Stimulated activated CD8-positive, alpha-beta memory T cell treated with anti-CD3 and anti-CD28 coated beads, Interleukin-7, amount 100 ng/mL, for 48 hours (primary cell): ENCODE measurements at places on chromosomes 6 and 20.

GRCh38 chr6:9984607-9985006, 430.3 kb downstream of the TFAP2A start:
- no peak for DNase-seq

DNA sequence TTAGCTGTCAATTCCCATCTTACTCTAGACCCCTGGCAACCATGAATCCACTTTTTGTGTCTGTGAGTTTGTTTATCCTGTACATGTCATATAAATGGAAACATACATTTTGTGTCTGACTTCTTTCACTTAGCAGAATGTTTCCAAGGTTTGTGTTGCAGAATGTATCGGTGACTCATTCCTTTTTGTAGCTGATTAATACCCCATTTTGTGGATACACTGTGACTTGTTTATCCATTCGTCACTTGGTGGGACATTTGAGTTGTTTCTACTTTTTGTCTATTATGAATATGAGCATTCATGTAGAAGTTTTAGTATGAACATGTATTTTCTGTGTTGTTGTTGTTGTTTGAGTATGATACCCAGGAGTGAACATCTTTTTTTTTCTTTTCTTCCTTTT, 21.4 kb downstream of the CDYL start:
- DNase-seq: no peak

DNA sequence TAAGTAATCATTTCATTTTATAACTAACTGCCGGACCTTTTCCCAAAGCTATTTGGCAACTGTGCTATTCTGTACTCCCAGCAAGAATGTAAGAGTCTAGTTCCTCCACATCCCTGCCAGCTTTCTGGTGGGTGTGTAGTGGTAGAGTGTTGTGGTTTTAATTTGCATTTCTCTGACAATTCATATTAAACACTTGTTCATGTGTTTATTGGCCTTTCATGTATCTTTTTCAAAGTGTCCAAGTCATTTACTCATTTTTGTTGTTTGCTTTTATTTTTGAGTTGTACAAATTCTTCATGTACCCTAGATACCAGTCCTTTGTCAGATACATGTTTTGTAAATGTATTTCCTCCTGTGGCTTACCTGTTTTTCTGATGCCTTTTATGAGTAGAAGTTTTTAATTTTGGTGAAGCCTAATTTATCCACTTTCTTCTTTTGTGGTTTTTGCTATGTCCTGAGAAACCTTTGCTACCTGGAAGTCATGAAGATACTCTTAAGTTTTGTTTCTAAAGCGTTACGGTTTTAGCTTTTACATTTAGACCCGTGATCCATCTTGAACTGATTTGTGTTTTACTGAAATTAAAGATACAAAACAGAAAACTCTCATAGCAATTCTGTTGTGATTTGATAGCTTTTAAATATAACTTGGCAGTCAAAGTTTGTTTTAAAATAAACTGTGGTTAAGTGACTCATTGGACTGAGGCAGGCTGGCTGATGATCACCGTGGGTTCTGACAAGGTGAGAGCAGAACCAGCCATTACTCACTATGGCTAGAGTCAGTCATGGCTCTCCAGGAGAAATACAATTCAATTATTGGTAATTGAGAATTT, 8.0 kb downstream of the MYLIP start:
- no peak for DNase-seq

- no peak for DNase-seq
Measured at GRCh38 chr20:61742097-61742825, 323.4 kb downstream of the TAF4 start.

GRCh38 chr6:35327349-35328027, 14.9 kb upstream of the PPARD start:
- DNase-seq: peak; percentile 65

DNA sequence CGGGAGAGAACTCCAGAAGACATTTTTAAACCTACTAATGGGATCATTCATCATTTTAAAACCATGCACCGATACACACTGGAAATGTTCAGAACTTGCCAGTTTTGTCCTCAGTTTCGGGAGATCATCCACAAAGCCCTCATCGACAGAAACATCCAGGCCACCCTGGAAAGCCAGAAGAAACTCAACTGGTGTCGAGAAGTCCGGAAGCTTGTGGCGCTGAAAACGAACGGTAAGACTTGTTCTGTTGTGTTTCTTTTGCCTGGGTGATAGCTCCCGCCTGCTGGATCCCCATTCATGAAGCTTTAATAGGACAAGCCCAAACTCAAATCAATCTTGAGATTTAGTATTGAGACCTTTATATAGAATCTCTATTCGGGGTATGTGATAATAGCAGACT, 4.2 kb downstream of the TNFAIP3 start:
- DNase-seq: no peak

DNA sequence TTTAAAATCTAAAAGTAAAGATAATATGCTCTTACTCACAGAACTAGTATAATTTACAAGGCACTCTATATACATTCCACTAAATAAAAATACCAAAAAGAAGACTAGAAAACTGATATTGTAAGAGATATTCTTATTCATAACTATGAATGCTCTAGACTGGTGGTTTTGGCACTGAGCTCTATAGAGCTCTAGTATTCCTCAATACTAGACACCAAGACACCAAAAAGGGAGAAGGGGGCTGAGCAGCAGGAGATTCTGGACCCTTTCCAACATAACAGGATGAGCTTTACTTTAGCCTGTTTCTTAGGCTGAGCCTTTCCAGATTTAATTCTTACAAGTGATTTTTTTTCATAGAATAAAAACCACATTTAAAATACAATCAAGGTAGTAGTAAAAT, 173.6 kb downstream of the COL21A1 start:
- no peak for DNase-seq

- DNase-seq: no peak
Measured at GRCh38 chr6:47687432-47687831, 10.9 kb upstream of the ADGRF4 start.

DNA sequence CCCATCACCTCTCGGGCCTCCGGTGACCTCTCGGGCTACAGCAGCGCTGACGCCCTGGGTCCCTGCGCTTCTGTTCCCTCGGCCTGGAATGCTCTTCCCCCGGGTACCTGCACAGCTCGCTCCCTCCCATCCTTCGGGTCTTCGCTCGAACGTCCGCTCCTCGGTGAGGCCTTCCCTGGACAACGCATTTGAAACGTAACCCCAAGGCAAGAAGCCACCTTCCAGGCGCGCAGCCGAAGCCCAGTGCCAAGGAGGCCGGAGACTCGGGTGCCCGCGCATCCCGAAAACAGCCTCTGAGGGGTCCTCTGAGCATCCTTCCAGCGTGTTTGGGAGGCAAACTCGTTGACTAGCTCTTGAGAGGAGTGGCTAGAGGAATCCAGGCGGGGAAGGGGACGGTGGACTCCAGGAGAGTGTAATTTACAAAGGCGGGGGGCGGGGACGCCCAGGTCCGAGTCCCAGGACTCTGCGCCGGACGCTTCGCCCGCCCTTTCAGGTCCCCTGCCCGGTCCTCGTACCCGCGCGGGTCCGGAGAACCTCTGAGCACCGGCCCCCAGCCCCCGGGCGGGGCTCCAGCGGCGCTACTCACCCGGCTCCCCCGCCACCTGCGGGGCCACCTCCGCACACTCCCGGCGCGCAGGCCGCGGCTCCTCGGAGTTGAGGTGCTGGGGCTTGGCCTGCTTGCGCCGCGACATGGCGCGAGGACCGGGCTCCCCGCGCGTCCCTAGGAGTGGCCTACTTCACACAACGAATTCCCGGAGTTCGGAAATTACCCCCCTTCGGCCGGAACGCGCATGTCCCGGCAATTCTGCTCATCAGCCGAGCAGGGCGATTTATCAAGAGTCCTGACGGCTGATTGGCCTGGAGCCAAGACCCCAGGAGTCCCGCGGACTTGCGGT, 86.8 kb downstream of the ZFP64 start:
- DNase-seq: no peak

DNA sequence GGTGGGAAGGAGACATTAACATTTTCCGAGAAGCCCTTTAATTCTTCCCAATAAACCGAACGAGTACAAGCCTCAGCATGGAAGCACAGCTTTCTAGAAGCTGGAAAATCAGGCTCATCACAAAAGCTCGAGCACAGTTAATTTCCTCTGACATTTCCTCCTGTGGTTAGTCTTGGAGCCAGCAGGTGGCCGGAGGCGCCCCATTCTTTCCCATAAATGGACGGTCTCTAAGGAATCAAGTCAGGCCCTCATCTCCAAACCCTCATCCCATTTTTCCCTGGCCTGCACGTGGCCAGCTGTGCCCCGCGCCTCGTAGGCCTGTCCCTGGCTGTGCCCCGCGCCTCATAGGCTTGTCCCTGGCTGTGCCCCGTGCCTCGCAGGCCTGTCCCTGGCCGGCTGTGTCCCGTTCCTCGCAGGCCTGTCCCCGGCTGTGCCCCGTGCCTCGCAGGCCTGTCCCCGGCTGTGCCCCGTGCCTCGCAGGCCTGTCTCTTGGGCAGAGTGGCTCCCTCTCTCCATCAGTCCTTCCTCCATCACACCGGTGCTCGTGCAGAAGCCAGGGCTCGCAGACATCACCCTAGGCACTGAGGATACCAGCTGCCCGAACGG, 19.7 kb upstream of the NTSR1 start:
- no peak for DNase-seq

GRCh38 chr6:44676826-44677433, 289.4 kb downstream of the CDC5L start:
- no peak for DNase-seq

GRCh38 chr6:51562198-51562597, 525.2 kb downstream of the PKHD1 start:
- DNase-seq: no peak

DNA sequence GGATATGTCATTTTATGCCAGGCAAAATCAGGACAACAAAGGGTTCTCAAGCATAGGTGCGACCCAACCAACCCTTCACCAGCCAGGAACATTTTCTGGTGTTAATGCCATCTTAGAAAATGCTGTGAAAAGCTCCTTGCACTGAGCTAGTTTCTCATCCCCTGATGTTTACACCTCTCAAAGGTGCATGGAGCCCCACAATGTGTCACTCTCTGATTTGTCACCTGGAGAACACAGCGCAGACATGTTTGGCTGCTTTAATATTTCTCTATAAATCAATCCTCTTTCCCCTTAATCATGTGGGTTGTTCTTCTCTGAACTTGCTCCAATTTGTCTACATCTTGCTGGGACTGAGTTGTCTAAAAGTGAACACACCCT, 244.3 kb downstream of the TSHZ2 start:
- DNase-seq: no peak

DNA sequence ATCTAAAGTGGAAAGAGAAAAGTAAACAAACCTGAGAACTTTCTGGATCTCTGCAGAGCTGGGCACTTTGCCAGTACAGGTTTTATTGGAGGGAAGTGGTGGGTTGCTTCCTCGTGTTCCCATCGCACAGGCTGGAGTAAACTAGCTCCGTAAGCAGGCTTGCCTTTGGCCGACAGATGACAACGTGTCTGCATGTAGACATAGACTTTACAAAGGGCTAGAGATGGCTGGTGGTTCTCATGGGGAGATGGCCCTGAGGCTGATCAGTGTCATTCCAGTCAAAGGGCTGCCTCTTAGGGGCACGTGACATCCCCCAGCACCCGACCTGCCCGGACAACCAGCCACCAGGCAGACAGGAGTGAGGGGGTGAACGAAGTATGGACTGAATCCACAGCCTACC, 98.8 kb downstream of the YTHDF1 start:
- DNase-seq: no peak

- no peak for DNase-seq
Measured at GRCh38 chr6:42450477-42451332, 1.0 kb downstream of the TRERF1 start.

DNA sequence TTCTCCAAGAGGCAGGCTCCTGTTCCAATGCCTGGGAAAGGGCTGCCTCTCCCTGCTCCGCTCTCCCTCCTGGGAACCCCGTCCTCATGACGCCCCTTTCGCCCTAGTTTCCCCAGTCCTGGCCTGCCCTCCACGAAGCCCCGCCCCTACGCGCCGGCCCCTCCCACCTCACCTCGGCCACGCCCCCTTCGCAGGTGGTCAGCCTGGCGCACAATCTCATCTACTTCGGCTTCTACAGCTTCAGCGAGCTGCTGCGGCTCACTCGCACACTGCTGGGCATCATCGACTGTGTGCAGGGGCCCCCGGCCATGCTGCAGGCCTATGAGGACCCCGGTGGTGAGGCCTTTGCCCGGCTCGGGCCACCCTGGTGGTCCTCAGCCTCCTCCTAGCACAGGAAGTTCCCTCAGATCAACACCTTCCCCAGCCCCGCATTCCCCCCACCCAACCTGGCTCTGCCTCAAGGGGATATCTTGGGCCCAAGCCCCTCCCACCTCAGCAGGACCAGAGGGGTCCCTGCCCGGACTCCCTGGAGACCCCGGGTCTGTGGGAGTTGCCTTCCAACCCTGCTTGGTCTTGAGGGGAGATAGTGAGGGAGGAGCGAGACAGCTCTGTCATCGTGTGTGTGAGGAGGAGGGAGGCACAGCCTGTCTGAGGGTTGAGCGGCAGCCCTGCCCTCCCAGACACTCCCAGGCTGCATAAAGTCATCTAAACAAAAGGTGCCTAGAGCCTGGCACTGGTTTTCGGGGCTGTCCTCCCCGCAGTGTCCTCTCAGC, 40.3 kb downstream of the UQCC2 start:
- DNase-seq: no peak

DNA sequence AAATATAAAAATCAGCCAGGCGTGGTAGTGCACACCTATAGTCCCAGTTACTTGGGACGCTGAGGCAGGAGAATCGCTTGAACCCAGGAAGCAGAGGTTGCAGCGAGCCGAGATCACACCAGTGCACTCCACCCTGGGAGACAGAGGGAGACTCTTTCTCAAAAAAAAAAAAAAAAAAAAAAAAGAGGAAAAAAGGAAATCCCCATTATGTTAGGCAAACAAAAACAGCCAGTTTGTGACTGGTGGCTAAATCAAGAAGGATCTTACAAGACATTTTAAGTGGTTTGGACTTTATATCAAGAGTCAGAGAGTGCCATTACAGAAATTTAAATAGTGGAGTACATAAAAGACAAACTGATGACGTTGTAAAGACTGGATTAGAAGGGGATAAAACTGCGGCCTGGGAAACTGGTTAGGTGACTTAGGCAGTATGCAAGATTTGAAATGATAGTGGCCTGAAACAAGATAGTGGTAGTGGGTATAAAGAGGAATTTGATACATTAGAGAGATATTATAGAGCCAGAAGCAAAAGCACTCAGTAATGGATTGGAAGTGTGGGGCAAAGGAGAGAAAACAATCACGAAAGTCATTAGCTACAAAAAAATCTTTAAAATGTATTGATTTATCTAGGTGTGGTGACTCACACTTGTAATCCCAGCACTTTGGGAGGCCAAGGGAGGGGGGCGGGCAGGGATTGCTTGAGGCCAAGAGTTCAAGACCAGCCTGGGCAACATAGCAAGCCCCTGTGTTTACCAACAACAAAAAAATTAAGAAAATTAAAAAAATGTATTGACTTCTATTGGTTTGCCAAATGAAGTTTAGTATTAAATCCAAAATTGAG, 1.7 kb upstream of the MYO6 start:
- DNase-seq: no peak

- no peak for DNase-seq
Measured at GRCh38 chr6:160919723-160920440, 71.7 kb upstream of the MAP3K4 start.

DNA sequence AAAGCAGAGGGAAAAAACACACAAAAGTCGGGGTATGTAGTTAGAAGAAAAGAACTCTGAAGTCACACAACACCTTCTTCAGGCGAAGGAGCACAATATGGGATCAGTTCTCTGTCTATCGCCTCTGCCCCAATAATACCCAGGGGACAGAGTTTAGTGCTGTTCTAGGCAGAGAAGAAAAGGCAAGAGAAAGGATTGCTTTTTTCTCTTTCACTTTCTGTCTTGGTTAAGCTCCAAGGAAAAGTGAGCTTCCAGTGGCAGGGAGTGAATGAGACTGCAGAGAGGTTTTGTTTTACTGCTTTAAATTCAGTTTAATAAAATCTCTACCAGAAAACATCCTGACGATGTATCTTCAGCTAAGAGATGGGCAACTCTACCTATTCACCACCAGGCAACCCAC, 86.6 kb upstream of the STXBP5 start:
- DNase-seq: no peak
